ENCODE measurements at places on chromosomes 11 and 22.

DNA sequence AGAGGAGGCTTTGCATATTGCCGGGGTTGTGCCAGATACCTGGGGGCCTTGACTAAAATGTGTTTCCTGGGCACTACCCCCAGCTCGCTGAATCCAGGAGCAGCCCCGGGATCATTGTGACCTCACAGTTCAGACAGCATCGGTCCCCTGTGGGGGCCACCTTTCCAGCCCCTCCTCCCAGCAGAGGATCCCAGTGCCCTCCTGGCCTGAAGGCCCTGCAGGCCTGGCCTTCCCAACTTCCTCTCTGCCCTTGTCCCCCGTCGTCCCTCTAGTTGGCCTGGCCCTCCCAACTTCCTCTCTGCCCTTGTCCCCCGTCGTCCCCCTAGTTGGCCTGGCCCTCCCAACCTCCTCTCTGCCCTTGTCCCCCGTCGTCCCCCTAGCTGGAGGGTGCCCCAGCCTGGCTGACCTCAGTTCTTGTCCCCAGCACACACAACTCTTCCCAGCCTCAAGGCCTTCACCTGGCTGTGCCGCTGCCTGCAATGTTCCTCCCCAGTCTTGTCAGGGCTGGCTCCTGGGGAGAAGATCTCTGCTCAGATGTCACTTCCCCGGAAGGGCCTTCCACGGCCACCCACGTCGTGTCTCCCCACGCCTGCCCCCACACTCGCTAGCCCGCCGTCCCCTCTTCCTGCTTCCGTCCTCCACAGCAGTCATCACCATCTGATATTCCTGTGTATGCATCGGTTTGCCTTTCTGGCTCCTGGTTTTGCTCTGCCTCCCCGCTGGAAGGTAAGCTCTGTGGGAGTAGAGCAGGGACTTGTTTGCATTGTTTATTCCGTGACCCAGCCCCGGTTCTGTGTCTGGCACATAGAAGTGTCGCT, 12.6 kb upstream of the ANO1 start:
- DNase-seq, result no peak

GRCh38 chr11:15858881-15859280, 497.5 kb downstream of the SOX6 start:
- DNase-seq, result no peak

DNA sequence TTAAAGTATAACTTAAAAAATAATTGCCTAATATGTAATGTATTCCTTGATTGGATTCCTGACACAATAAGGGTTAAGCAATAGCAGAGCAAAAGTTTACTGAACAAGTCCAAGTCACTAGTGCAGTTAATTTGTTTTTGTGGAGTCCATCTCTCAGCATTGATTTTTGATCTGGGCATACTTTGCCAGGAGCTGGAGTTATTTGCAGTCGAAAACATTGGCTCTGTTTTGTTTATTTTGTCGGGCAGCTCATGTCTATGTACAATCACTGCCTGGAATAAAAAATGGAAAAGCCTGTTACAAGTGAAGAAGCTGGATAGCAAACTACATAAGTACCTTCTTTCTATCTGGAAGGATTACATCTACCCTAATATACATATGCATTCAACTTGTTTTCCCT, 625.2 kb downstream of the CNTN5 start:
- no peak for DNase-seq

DNA sequence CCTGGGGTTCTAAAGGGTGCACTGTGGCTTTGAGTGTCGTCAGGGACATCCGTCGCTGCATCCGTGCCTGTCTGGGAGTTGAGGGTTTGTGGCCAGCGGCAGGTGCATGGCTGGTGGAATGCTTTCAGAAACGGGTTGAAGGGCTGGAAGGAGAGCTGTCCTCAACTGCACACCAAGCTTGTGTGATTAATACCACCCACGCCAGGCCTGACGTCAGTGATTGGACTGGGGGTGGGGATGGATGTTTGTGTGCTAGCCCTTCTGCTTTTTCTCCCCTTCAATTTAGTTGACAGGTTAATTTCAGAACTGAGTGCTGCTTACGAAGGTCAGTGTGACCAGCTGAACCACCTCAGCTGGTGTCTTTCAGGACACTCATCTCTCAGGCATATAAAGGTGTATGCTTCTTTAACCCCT, 3.2 kb upstream of the GAB2 start:
- DNase-seq, result no peak

DNA sequence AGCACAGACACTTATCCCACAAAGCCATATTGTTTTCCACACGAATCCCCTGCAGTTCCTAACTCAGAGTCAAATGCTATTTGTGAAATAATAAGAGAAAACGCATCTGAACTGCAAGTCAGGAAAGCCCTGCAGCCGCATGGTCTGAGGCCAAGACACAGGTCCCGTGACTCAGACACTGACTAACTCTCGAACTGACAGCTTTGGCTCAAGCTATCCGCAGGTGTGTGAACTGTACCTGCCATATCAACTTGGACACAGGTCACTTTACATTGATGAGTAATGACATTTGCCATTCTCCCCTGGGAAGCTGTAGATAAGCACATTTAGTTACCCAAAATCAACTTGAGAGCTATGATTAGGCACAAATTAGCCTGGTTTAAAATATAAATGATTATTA, 34.9 kb upstream of the NFRKB start:
- no peak for DNase-seq

- no peak for DNase-seq
Measured at GRCh38 chr11:5507177-5507932, 2.4 kb downstream of the UBQLN3 start.

DNA sequence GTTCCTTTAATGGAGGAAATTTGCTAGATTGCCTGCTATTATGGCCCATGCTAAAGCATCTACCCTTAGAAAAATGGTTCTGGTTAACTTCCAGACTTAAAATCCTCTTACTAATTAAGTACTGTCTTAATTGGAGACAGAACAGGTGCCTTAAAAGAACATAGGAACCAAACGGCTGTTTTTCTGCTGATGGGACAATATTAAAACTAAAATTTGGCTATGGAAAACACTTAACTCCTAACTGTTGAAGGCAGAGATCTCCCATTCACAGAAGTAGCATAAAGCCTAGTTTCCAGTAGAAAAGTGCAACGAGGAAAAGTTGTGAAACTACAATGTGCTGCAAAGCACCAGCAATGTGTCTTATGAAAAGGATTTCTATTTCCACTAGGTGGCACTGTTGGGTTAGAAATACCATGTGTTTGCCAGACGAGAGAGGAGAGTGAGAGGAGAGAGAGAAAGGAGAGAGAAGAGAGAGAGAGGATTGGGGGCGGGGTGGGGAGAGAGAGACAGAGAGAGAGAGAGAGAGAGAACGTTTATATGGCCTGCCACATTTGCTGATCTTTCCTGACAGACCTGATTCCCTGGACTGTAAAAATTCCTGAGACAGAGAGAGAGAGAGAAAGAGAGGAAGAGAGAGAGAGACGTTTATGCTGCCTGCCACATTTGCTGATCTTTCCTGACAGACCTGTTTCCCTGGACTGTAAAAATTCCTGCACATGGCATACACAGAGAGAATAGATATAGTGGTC, 51.5 kb downstream of the FAM181B start:
- no peak for DNase-seq

DNA sequence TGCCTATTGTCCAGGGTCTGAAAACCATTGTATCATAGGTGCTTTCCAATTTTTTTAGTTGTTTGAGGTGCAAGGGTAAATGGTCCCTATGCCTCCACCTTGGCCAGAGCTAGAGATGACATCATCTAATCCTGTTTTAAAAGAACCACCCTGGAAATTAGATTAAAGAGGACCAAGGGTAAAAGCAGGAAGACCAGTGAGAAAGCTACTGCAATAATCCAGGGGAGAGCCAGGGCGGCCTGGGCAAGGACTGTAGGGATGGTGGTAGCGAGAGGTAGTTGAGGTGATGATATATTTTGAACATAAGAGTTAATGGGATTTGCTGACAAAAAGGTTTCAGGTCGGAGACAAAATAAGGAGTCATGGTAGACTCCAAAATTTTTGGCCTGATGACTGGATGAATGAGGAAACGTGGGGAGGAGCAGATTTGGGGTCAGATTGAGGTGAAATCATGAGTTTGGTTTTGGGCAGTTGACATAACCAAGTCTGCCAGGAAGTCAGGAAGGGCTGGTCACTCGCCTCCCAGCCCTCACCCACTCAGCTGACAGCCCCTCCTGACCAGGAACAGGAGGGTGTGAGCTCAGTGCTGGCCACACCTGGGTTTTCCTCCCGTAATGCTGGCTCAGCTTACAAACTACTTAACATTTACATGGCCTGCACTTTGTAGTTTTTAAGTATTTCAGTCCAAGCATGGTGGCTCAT, 23.0 kb downstream of the SCN4B start:
- DNase-seq, result no peak

- DNase-seq, result no peak
Measured at GRCh38 chr11:68061508-68061907, 22.7 kb downstream of the TCIRG1 start.

- DNase-seq, result no peak
Measured at GRCh38 chr22:47055073-47055355, 292.6 kb downstream of the TBC1D22A start.

DNA sequence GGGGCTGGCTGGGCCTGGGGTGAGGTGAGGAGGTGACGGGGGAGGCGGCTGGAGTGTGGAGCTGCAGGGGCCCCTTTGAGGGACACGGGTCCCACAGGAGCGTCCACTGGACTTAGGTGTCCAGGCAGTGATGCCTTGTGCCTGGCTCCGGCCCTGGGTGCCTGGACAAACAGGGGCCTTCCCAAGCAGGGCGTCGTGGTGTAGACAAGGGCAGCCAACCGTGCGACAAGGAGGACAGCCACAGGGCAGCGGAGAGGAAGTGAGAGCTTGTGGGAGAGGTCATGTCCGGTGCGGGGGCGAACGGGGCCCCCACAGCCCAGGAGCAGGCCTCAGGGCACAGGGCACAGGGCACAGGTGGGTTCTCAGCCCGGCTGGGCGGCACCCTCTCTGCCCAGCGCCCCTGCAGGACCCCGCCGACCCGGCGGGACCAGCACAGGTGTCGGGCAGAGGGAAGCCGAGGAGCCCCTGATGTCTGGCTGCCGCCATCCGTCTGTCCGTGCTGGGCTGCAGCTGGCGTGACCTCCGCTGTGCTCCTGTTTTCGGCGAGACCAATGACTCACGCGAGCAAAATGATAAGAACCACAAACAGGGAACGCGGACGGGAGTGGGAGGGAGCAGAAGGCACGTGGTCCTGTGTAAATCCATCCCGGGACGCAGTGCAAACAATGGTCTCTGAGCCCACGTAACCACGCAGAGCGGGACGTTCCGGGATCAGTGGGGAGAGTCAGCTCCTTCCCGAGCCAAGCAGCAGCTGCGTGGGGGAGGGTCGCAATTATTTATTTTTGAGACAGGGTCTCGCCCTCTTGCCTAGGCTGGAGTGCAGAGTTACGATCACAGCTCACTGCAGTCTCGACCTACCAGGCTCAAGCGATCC, 49.1 kb upstream of the A4GALT start:
- DNase-seq, result no peak
